ENCODE measurements at places on chromosomes 11 and 22.

- DNase-seq, result peak; percentile 63
Measured at GRCh38 chr11:2196970-2197770, 25.6 kb upstream of the TH start.

- no peak for DNase-seq
Measured at GRCh38 chr11:121499405-121499804, 46.6 kb upstream of the SORL1-AS1 start.

DNA sequence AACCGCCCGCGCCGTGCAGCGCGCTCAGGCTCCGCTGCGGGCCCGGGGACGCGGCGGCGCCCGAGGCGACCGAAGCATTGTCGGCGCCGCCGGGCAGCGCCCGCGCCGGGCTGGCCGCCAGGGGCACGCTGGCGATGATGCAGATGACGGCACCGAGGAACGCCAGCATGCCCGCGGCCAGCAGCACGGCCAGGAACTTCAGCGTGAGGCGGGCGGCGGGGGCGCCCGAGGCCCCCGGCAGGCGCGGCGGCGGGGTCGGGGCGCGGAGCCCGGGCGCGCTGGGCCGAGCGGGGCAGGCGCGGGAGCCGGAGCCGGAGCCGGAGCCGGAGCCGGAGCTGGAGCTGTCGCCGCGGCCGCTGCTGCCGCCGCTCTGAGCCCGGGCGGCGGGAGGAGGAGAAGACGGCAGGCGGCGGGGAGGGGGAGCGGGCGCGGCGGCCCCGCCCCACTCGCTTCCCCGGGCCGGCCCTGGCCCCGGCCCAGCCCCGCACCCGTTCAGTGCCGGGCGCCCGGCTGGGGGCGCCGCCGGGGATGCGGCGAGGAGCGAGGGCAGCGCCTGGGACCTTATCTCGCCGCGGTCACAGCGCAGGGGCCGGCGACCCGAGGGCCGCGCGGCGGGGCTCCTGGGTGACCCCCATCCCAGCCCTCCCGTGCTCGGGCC lies at the start of gene NPTXR:
NPTXR (minus strand) TSS at position 372 of the 658 bp plus-strand sequence.
- peak; percentile 63 for DNase-seq

DNA sequence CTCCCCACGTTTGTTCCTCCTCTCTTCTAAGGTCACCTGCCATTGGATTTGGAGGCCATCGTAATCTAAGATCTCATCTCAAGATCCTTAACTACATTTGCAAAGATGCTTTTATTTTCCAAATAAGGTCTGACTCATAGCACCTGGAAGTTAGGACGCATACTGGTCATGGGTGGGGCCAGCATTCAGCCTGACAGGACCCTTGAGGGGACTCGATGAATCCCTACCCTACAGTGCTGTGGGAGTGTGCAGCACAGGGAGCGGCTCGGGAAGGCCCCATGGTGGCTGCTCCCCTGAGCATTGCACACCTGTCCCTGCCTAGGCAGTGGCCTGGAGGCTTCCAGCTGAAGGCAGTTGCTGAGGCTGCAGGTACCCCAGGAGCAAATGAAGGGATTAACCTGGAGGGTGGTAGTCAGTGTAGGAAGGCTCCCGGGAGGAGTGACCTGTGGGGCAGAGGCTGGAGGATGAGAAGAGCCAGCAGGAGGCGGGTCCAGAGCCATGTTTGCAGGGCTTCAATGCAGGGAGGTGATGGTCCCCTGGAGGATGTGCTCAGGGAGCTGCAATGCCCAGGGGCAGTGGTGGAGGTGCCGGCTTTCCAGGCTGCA lies 362.2 kb downstream of the CTTN start:
- peak; percentile 70 for DNase-seq

DNA sequence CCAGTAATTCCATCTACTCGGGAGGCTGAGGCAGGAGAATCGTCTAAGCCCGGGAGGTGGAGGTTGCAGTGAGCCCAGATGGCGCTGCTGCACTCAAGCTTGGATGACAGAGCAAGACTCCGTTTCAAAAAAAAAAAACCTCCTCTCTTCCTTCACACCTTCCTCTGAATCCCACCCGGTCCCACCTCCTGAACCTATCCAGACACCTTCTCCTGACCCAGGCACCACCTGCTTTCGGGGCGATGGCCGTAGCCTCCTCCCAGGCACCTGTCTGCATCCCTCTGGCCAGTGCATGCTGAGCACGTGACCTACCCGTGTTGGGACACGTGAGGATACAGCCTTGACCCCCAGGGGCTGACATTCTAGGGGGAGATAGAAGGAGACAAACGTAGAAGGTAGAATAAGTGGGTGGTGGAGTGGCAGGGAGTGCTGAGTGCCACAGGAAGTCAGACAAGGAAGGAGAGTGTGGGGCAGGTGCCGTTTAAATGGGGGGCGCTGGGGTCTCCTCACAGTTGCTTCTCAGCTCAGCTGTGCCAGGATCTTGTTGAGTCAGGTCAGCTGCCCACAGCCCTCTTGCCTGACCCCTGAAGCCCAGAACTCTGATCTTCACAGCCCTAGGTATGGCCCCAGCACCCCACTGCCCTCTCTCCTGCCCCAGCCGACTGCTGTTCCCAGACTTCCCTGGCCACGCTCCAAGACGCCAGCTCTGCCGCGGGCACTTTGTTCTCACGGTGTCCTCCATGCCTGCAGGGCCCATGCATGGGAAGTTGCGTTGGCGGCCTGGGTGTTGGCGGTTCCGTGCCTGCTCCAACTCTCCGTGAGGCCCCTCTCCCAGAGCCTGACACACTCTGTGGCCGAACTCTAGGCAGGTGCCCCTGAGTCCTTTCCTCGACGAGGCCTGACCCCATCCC lies 1.2 kb upstream of the MIOX start:
- DNase-seq, result peak; percentile 24

DNA sequence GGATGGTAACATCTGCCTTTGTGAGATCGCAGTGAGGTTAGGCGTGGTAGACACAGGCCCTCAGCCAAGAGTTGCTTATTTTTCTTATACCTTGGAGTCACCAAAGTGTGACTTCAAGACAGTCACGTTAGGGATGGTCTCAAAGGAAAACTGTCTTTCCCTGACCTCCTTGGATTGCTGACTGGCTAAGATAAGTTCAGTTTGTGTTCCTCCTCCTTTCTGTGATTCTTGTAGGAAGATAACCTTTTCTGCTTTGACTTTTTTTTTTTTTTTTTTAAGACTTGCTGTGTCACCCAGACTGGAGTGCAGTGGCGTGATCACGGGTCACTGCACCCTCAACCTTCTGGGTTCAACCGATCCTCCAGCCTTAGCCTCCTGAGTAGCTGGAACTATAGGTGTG lies 23.1 kb downstream of the TAB1 start:
- no peak for DNase-seq

DNA sequence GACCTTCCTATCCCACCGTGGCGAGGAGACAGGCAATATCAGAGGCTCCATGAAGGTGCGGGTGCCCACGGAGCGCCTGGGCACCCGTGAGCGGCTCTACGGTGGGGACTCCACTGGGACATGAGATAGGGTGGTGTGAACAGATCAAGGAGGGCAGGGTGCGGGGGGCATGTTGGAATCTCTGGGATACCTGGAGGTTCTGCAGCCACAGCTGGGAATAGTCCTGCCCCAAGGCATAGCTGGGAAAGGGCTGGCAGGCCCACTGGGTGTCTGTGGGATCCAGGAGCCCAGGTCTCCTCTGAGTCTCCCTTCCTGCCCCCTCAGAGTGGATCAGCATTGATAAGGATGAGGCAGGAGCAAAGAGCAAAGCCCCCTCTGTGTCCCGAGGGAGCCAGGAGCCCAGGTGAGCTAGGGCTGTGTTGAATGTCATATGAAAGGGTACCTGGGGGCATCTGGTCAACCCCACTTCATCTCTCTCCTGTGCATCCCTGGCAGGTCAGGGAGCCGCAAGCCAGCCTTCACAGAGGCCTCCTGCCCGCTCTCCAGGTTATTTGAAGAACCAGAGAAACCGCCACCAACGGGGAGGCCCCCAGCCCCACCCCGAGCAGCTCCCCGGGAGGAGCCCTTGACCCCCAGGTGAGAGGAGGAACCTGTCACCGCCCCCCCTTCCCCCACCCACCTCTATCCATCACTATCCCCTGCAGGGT lies 8.5 kb downstream of the PHOX2A start:
- no peak for DNase-seq

GRCh38 chr11:33829430-33830141 lies 55.3 kb upstream of the FBXO3 start:
- peak; percentile 41 for DNase-seq

DNA sequence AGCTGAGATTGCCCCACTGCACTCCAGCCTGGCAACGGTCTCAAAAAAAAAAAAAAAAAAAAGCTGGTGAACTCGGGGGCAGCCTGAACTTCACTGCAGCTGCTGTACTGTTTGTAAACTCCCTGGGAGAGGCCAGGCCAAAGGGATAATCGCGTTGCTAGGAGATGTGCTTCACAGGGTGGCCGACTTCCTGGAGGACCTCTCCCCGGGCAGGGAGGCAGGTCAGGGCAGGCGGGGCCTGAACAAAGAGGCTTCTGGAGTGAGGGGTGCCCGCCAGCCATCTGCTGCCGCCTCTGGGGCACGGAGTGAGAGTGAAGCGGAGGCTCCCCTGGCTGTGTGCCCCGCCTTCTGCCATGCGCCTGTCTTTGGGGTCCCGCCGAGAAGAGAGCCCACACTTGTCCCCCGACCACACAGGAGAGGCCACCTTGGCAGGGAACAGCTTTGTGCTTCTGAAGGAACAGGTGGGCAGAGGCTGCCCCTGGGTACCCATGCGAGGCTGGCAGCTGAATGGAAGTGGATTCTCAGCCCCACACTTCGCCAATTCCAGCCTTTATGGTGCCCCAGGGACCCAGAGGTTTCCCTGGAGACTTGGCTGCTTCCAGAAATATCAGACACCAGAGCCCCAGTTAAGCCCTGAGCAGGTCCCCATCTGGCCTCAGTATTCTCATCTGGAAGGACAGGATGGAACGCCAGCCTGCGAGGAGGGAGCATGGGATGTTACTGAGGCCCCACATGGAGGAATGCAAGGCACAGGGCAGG lies 29.6 kb downstream of the TMEM184B start:
- peak; percentile 89 for DNase-seq

- DNase-seq, result no peak
Measured at GRCh38 chr11:46342239-46342638, 5.0 kb upstream of the DGKZ start.

- no peak for DNase-seq
Measured at GRCh38 chr11:100890789-100891188, 203.7 kb downstream of the ARHGAP42 start.

- no peak for DNase-seq
Measured at GRCh38 chr11:6202041-6202440, 3.0 kb downstream of the OR52W1 start.

DNA sequence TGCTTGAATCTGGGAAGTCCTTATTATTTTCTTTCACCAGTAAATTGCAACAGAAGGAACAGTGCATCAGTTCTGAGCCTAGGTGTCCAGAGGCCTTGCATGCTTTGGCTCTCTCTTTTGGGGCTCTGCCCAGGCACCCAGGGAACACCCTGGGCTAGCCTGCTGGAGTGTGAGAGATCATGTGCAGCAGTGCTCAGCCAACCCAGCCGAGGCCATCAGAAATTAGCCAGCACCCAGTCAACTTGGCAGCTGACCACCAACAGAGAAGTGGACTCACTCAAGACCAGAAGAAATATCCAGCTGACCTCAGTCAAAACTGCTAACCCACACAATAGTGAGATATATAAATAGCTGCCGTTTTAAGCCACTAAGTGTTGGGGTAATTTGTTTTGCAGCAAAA lies 11.2 kb upstream of the P4HA3 start:
- no peak for DNase-seq

DNA sequence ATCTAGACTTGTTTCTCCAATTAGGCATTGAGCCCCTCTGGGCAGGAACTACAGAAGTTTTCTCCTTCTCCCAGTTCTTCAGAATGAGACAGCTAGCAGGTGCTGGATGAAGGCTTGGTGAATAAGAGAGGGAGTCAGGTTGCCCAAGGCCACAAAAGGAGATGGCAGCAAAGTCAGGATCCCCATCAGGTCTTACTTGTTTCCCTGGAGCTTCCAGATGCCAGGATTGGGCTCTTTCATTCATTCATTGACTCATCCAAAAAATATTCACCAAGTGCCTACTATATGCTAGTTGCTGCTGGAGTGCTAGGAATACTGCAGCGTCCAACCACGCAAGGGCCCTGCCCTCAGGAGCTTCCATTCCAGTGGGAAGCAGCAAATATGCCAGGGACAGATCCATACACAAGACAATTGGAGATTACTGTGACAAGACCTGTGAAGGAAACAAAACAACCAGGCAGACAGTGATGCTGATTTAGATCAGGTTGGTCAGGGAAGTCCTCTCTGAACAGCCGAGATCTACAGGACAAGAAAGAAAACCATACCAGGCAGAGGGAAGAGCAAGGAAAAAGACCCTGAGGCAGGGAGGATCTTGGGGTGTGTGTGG lies 24.6 kb upstream of the LMO1 start:
- no peak for DNase-seq

GRCh38 chr11:69878144-69878883 lies 59.1 kb upstream of the FGF3 start:
- DNase-seq, result no peak

GRCh38 chr11:36073411-36074203 lies 129.7 kb downstream of the LDLRAD3 start:
- no peak for DNase-seq

DNA sequence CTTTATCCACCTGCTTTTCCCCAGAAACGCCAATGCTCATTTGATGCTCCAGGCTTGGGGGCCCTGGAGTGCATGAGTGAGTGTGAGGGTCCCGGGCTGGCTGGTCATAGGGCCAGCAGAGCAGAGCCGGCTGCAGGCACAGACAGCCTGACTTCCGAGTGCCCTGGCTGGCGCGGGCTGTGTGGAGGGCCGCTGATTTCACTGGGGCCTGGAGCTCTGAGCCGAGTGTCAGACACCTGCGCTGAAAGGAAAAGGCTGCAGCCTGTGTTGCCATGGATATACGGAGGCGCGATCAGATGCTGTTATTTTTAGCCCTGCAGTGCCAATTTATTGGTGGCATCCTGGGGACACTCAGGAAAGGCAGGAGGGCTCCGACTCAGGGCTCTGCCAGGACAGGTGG lies 87.6 kb downstream of the ST3GAL4 start:
- DNase-seq, result peak; percentile 5

GRCh38 chr11:100706179-100706578 lies 19.1 kb downstream of the ARHGAP42 start:
- DNase-seq, result no peak

DNA sequence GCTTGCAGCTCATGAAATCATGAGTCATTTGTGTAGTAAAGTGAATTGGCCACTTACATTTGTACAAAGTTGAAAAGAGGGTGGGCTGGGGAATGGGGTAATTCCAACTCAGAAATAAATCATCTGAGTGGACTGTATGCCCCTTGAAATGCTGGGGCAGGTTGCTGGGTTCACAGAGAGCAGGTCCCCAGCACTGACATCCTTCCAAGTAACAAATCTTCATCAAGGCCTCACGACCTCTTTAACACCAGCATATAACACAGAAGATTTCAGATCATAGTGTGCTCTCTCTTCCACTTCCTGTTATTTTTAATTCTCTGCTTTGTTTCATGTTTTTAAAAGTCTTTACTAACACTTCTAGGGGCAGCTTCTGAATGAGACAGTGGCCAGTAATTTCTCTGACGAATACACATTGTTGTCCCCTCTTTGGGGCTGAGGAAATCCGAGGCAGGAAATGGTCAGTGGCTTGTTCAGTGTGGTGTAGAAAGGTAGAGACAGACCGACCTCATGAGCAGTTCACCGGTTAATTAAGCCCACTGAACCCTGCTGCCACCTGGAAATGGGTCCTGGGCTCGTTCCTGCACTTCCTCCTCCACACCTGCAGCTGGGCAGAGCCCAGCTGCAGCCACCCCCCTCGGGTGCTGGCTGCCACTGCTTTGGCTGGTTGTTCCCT lies 127.7 kb downstream of the MAML2 start:
- DNase-seq, result no peak

- DNase-seq, result no peak
Measured at GRCh38 chr22:39248254-39248653, 3.5 kb upstream of the PDGFB start.

All from NCI-H345 (cell line).